Kidney (tissue), 22 donors: ENCODE measurements at places on chromosomes 3 and 15. TPM values are rescaled to one million over a fixed set of nuclear protein-coding genes. Genes with fewer than 3 reads are reported as not detected.

UACA gene
- total RNA-seq: 92.7 TPM

CACNA2D2 gene
- 3.6 TPM for total RNA-seq

LCTL gene
- total RNA-seq: not detected

CLSTN2 gene
- total RNA-seq: 12.0 TPM

IGSF10 gene
- total RNA-seq: 0.63 TPM

CD200 gene
- total RNA-seq: 16.8 TPM

TBC1D2B gene
- total RNA-seq: 41.6 TPM

LYZL4 gene
- not detected for total RNA-seq

CLDN16 gene
- 27.3 TPM for total RNA-seq

TIGIT gene
- total RNA-seq: 2.7 TPM

CGGBP1 gene
- total RNA-seq: 66.1 TPM

PRR20G gene
- not detected for total RNA-seq

DZIP3 gene
- 15.5 TPM for total RNA-seq

SI gene
- total RNA-seq: not detected

LNP1 gene
- total RNA-seq: 4.4 TPM

KY gene
- 0.50 TPM for total RNA-seq

C3orf20 gene
- 0.16 TPM for total RNA-seq

ADGRG7 gene
- total RNA-seq: not detected

HDC gene
- total RNA-seq: 12.9 TPM

CPN2 gene
- total RNA-seq: 0.72 TPM

SKIC8 gene
- 48.5 TPM for total RNA-seq

GOLGA6L10 gene
- total RNA-seq: 2.5 TPM

CACNA2D3 gene
- 11.2 TPM for total RNA-seq

STRIT1 gene
- total RNA-seq: not detected

LRRC34 gene
- 4.0 TPM for total RNA-seq

TFRC gene
- 61.1 TPM for total RNA-seq

KNSTRN gene
- total RNA-seq: 7.4 TPM

ITIH4 gene
- total RNA-seq: 15.4 TPM

MYO5C gene
- 41.6 TPM for total RNA-seq

IQCF6 gene
- total RNA-seq: not detected

GMPS gene
- total RNA-seq: 43.9 TPM

OXSR1 gene
- 40.0 TPM for total RNA-seq

ANKRD63 gene
- total RNA-seq: not detected

CCR3 gene
- total RNA-seq: not detected

LRTM1 gene
- total RNA-seq: not detected

OXTR gene
- total RNA-seq: 1.2 TPM

NT5DC2 gene
- 47.3 TPM for total RNA-seq

SMAD6 gene
- 23.0 TPM for total RNA-seq

SYNPR gene
- total RNA-seq: not detected
